ENCODE measurements at places on chromosomes 1 and 21.

DNA sequence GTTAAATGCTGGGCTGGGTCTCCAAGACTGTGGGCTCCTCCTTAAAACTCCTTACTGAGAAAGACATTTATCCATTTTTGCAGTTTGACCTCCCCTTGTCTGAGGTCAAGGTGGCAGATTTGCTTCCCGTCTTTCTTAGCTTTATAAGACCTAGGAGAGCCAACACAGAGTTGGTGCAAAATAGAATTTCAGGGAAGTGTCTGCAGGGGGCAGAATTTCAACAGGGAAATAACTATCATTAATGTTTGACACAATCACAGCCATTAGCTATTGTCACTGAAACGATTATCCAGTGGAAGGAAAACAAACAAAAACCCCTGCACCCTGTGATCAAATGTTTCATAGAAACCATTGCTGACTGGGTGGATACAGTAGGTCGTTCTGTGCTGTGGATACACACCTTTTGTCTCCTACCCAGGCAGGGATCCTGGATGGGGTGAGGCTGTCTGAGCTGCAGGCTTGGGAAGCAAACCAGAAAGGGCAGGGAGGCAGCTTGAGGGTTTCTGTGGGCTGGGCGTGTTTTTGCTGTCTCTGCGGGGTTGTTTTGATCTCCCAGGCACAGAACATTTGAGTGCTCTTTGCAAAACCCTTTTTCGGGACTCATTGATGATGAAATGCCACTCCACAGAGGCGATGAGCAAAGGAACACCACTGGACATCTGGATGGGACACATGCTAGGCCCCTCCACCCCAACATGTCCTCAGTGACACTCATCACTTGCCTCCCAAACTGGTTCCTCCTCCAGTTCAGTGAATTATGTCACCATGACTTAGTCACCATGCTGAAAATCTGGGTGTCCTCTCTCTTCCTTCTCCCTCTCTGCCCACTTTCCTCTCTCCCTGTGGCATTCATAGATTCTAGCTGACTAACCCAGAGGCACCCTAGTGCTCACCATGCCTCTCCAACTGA is 94.2 kb upstream of the SERBP1 start:
- DNase-seq: no peak

DNA sequence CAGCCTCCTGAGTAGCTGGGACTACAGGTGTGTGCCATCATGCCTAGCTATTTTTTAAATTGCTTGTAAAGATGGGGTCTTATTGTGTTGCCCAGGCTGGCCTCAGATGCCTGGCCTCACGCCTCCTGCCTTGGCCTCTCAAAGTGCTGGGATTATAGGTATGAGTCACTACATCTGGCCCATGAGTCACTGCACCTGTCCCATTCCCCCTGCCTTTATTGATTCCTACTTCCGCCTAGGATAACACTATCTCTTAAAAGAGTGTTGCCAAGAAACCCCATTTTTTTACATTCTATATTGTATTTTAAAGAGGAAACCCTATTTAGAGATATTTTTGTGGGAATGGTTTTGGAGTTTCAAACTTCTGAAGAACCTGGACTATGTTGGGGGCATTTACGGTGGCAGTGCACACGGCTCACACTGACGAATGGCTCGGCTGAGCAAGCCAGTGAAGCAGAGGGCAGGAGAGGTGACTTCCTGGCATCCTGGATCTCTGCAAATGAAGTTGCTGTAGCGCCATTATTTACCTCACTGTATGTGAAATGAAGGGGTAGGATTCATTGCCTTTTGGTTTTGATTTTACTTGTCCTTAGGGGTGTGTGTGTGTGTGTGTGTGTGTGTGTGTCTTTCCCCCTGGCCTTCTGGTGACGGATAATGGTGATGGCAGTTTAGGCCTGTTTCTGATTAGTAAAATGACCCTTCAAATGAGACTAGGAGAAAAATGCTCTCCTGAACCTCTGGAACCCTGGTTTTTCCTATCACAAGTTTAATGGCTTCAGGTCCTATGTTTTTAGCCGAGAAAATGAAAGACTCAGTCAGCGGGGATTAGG is 22.5 kb downstream of the KIF26B start:
- DNase-seq: no peak

DNA sequence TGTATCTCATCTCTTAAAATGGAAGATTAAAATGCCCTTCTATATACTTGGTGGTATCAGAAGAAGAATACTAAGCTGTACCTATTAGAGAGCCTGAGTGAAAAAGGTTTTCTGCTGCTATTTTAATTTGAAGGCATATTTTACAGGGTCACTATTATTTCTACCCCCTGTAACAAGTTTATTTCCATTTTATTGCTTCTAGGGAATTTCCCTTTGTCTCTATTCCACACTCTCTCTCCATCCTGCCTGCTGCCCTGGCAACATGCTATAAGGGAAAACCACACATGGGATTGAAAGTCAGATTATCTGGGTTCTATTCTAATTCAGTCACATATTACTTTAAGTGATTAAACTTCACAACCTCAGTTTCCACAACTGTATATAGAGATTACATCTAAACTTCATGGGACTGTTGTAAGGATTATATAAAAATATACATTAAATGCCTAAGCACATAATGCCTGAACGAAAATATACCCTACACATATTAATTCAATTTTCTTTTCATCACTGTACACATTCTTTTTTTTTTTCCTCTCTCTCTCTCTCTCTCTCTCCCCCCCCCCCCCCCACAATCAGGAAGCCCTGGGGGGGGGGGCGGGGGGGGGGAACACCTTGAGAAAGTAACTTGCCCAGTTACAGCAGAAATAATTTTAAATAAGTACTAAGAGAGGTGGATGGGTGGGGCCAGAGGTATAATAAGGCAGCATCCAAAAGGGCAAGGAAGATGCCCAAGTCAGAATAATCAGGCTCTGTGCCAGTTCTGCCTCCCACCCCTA is 51.5 kb downstream of the LUZP1 start:
- no peak for DNase-seq

- no peak for DNase-seq
Measured at GRCh38 chr1:46175243-46175642, 356 bp downstream of the TSPAN1 start.

DNA sequence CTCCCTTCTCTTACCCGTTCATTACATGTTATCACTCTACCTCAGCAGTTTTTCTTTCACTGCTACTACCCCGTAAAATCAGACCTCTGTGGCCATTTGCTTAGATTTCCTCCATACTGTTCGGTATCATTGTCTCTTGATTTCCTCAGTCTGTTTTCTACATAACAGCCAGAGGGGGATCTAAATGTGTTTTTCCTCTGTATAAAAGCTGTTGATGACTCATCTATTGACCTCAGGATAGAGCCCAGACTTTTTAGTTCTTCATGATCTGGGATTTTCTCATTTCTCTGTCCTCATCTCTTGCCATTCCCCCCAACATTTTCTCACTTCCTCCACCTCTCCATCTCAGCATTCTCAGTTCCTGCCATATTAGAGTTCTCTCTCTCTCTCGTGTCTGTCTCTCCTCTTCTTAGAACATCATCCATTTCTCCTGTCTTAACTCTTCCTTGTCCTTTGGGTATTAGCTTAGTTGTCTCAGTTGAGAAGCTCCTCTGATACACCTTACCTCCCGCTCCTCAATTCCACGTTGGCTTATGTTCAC is 10.5 kb downstream of the OTUD3 start:
- DNase-seq: no peak

DNA sequence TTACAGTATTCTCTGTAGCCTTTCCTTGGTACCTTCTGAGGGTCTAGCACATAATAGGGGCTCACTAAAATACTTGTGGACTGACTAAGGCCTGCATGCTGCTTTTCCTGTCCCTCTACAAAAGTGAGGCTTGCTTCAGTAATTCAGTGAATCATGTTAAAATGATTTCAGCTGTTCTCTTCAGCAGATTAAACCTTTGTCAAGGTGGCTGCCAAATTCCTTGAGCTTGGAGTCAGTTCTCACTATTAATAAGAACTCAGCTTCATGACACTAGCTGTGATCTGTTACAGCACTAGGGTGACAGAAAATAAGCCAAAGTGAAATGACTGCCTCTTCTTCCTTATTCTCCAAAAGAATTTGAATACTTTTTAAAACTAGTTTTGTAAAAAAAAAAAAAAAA is 128.8 kb downstream of the KCNN3 start:
- no peak for DNase-seq

DNA sequence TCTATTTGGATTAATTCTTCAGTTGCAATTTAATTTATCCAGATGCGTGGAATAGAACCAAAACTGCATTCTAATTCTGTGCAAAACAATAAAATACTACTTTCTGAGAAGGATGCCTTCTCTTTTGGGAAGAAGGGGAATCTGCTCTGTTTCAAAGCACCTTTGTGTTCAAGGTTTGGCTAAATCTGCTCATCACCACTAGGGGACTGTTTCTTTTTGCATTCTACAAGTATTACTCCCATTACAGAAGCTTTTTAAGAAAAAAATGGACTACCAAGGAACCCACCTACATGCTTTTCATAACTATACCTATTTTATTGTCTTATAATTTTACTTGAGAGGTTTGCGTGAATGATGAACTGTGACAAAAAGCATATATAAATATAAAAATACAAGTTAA is 18.2 kb downstream of the MRPS6 start:
- DNase-seq: no peak

- no peak for DNase-seq
Measured at GRCh38 chr1:34113887-34114286, 51.1 kb downstream of the CSMD2 start.

DNA sequence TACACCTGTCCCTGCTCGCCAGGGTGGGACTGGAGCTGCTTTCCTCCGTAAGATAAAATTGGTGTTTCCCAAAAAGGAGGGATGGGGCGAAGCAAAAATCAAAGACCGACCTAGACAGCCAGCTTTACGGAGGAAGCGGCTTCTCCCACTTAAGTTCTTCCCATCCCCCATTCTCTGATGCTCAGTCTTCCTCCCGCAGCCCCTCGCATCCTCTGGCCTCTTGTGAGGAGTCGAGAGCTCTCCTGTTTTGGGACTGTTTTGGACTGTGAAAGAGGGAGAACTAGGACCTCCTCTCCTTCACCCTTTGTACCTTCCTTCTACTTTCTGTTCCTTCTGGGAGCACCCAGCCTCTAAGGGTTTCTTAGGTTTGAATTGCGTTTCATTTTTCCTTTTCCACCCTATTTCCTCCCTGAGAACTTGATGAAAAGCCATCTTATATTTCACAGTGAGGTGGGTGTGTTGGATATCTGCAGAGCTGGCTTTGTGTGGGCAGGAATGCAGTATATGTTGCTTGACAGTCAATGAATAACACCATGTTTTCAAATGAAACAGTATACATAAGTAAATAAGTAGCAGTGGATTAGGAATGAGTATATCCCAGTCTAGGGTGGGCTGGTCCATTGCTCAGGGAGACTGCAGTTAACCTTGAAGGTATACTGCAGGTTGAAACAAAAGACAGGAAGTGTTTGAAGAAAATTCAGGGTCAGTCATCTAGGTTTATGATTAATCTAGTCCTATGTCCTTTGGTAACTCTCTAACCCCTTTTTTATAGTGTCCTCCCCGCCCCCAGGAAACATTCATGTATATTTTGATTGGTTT is 848 bp downstream of the CTTNBP2NL start:
- no peak for DNase-seq

DNA sequence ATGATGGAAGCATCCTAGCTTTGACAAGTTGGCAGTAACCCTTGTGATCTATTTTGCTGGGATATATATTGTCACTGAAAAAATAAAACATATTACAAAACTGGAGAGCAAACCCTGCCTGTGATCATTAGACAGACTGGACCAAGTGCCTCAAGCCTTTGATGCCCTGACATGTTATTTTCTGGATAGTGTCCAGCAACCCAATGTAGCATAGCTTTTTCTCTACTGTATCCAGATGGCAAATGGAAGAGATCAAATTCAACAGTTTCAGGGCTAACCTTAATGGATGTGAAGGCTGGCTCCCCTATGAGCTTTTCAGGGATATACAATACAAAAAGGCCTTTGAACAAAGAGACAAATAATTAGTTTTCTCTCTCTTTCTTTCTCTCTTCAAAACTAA is 25.1 kb downstream of the WARS2 start:
- DNase-seq: no peak

DNA sequence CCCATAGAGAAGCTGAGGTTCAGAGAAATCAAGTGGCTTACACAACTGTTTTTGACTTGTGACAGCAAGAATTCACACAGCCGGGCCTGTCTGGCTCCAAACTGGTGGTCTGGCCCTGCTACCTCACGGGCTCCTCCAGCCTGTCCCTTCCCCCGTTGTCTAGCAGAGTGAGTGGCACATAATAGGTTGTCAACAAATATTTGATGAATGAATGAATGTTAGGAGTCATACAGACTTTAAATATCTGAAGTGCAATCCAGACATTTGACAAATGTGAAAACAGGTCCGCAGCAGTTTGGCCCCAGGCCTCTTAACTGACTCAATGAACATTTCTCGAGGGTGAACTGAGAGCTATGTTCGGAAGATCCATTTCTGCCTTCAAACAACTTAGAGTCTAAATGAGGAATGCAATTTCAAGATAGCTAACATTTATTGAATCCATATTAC is 1.1 kb upstream of the RHOC start:
- DNase-seq: no peak

- no peak for DNase-seq
Measured at GRCh38 chr1:198520524-198521254, 19.8 kb downstream of the ATP6V1G3 start.

DNA sequence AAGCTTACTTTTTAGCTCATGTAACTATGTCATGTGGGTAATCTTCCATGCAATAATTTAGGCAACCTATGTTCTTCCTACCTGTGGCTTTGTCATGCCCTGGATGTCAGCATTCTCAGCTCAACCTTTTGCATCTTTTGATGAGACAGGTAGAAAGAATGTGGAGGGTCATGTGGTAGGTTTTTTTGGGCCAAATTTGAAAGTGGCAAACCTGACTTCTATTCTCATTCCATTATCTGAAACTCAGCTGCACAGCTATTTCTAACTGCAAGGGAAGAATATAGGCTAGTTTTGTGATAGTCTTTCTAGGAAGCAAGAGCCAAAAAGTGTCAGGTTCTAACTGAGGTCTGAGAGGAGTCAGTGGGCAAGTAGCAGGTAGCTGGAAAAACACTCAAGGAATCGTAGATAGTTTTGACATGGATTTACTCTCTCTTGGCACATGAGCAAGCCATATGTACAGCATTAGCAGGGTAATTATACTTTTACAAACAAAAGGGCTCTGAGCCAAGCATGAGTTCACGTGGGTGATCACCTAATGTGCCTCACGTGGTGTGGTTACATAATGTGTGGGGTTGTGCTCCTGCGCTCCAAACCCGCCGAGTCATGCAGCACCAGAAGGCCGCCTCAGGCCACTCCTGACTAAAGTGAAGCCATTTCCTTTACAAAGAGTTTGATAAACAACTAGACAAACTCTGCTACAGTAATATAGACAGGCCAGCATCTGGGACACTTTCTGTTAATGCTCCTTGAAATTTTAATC is 1013.8 kb downstream of the PLA2G4A start:
- no peak for DNase-seq

GRCh38 chr1:46187106-46187869 is 10.9 kb downstream of the POMGNT1 start:
- DNase-seq: no peak

Measured in activated T-cell treated with anti-CD3 and anti-CD28 coated beads for 24 hours (primary cell).